ENCODE measurements at places on chromosomes 12 and 14.

GRCh38 chr14:23043754-23044153, 1.7 kb downstream of the PSMB11 start:
- DNase-seq: no peak

GRCh38 chr14:72615451-72616121, 278.3 kb downstream of the DPF3 start:
- DNase-seq: no peak

DNA sequence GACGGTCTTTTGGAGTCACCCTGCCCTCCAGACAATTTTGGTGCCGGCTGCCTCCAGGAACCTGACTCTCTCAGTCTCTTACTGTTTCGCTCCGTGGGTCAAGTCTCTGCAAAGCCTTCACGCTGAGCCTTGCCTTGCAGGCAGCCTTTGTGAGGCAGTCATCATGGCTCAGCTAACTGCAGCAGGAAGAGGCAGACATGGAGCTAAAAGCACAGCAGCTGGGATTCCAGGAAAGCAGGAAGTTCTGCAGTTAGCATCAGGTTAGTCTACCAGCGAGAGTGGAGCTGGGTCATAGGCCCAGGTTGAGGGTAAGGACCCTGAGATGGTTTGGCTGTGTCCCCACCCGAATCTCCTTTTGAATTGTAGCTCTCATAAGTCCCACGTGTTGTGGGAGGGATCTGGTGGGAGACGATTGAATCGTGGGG, 305.4 kb downstream of the PCNX1 start:
- DNase-seq: no peak

- DNase-seq: no peak
Measured at GRCh38 chr14:64926398-64926995, 12.2 kb downstream of the CHURC1 start.

DNA sequence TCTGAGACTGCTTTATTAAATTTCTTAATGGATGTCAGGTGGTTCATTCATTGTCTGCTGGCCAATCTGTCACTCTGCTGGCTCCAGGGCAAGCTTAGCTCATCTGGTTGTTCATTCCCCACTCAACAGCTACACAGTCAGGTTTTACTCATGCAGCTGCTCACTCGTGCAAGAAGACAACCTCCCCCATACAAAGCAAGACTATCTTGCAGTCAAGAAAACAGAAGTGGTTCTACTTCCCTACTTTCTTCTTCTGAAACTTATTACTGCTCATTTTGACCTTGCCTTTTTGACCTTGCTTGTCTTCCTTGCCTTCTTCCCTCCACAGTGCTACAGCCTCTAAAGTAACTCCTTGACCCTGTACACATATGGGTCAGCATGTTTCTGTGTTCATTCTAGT, 277.9 kb downstream of the SSPN start:
- DNase-seq: no peak

DNA sequence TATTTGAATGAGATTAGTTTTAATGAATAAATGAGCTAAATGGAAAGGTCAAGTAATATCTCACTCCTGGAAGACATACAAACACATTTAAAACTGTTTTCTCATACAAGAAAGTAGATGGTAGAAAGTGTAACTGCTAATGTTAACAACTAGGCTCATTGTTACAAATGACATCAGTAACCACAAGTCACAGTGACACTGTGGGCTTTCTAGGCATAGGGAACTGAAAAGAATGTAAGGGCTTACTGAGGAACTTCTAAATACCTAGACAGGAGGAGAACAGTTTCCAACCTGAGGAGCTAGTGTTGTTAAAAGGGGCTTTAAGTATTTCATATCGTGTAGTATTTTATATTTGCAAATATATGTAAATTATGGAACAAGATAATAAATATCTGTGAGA, 17.5 kb upstream of the ERGIC2 start:
- DNase-seq: no peak

DNA sequence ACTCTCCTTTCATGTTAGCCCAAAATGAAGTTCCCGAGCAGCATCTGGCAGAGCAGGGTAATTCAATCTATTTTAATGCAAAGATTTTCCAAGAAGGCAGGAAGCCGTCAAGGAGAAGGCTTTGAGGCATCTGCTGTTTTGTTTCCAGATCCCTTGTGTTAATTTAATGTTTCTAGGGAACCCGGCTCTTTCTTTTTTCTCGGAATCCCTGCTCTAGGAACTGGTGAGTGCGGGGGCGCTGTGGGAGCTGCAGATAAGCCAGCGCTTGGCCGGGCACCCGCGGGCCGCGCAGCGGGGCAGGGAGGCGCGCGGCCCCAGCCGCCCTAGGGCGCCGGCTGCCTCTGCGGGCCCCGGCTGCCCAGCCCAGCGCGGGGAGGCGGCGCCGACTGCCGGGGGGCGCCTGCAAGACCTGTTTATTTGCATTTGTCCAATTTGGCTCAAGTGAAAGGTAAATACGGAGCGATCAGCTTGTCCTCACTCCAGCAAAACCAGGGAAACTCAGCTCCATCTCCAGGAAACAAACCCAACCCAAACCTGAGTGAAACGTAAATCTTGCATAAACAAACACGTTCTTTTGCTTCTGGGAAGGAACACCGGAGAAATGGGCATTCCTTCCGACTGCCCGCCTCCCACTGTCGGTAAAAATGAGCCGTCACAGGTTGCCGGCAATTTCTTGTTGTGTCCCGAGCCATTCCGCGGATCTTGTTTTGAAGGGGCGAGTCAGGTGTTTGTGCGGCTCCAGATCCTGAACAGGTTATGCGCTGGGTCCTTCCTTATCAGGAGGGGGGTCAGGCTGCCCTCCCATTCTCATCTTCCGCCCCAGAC, 65.1 kb downstream of the CRADD start:
- DNase-seq: no peak

DNA sequence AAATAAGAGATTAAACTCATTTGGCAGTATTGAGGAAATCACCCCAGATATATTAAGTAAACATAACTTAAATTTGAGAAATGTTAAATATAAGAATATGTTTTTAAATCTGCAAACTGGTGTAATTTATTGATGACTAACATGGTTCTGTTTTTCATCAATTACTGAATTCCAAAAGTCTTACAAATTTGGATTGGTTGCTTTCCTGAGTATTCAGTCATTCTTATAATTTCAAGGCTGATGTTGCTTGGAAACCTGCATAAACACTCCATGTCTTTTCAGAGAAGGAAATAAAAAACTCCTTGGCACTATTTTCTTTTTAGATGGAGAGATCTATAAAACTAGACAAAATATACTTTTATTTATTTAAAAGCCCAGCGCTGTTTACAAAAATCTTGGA, 71.7 kb downstream of the NOVA1 start:
- no peak for DNase-seq

DNA sequence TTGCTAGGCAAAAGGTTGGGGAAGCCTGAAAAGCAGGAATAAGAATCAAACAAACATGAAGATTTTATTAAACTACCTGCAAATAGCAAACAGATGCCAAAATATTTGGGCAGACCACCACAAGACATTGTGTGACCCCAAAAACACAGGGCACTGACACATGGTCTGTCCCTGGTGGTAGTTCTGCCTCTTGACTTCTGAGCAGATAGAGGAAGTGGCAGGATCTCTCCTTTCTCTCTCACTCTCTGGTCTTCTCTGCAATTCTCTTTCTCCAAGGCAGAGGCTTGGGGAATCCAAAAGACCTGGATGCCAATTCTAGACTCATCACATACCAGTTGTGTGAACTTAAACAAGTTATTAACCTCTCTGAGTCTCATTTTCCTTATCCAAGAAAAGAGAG, 4.3 kb upstream of the PTGDR start:
- DNase-seq: no peak

DNA sequence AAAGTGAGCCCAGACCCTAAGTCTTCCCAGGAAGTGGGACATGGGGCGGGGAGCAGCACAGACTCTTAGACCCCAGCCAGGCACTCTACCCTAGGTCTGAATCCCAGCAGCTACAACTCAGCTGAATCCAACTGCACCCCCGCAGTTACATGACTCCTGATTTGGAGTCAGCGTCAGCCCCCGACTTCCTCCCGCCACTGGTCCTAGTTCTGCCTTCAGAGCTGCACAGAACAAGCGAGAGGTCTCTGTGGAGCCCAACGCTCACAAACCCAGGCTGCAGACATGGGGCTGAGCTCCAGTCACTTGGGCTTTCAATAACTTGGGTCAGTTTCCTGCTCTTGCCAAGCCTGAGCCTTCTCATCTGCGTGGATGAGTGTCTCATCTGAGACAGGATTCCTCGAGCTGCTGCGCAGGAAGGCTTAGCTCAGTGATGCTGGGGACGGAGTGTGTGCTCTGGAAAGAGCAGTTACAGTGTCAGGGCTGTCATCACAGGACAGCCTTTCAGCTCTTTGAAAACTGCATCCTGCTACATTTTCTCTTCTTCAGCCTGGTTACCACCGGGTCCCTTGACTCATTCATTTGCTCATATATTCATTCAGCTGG, 30.6 kb upstream of the NXPH4 start:
- DNase-seq: no peak

GRCh38 chr12:104372061-104372720, 68.7 kb downstream of the EID3 start:
- no peak for DNase-seq

GRCh38 chr14:22849212-22849819, 12.9 kb downstream of the MMP14 start:
- DNase-seq: no peak

- DNase-seq: no peak
Measured at GRCh38 chr12:51307655-51308593, 16.1 kb downstream of the BIN2 start.

GRCh38 chr14:99535448-99535847, 54.2 kb downstream of the CCNK start:
- DNase-seq: no peak

DNA sequence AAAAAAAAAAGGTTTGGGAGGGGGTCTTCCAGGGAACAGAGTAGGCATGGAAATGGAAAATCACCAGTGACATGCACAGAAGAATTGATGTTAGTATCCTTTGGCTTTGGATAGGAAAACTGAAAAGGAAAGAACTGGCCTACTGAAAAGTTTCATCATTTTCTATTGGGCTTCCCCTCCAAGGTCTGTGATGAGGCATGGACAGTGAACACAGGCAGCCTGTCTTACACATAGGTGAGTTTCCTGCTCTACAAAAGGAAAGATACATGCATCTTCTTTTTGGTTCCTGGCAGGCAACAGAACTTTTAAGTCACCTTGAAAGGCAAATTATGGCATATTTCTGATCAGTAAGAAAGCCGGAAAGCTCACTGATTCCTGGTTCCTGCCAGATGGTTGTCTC, 5.8 kb downstream of the BMAL2 start:
- no peak for DNase-seq

- DNase-seq: no peak
Measured at GRCh38 chr14:40847480-40847879, 759.2 kb upstream of the LRFN5 start.

DNA sequence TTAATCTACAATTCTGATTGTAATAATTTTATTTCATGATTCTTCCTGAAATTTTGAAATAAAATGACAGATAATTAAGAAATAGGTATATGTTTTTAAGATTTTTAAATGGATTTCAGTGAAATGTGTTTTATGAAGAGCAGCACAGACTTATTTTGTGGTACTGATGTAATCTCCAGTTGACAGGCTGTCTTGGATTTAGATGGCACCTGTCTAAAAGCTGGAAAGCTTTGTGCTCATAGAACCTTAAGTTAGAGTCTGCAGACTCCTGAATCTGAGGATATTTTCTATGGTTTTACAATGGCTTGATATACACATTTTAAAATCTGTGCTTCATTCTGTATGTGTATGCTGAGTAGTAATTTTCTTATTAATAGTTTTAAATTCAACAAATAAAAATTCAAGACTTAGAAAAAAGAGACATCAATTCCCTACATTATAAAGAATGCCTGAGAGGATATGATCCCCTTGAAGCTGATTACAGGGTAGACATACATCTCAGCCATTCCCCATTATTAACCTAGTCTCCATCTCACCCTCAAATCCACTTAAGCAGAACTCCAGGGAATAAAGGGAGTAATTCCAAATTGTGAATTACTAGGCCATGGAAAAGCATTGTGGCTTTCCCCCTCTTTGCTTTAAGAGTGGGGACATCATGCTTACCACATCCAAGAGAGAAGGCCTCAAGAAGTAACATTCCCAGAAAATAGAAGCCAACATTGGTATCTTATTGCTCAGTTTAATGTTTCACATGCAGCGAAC, 33.7 kb upstream of the ACSS3 start:
- DNase-seq: no peak

GRCh38 chr14:38929416-38929815, 173.6 kb downstream of the SEC23A start:
- no peak for DNase-seq

DNA sequence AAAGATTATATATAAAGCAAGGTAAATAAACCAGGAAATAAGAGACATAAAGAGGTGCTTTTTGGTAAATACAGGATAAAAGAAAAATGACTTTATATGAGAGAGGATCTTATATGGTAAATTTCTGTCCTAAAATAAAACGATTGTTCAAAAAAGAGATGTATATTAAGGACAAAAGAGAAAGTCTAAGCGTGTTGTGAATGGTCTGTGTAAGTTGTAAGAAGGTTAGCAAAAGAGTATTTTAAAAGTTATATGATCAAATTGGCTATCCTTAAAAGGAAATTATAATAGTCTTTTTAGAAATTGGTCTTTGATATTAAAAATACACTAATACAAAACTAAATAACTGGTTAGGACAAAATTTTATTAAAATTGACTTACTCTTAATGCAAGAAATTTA, 14.1 kb upstream of the ACSM4 start:
- DNase-seq: no peak

- no peak for DNase-seq
Measured at GRCh38 chr12:31471823-31472222, 119.1 kb downstream of the DENND5B start.

DNA sequence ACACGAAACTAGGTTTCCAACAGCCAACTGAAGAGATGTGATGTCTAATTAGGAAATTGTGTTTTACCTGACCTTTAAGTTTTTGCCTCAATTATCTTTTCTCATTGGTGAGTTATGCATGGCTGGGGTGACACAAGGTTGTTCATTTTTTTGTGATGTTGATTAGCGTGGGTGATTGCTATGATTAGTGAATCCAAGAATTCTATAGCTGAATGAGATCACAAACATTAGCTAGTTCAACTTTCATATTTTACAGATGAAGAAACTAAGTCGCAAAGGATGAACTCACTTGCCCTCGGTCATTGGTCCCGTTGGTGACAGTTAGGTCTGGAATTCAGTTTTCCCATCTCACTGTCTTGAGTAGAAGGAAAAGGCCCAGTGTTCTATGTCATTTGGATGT, 32.6 kb upstream of the LMNTD1 start:
- no peak for DNase-seq

GRCh38 chr12:121753844-121754264, 39.6 kb downstream of the RHOF start:
- DNase-seq: no peak

- no peak for DNase-seq
Measured at GRCh38 chr14:106831322-106831720, 1304.9 kb downstream of the TMEM121 start.

DNA sequence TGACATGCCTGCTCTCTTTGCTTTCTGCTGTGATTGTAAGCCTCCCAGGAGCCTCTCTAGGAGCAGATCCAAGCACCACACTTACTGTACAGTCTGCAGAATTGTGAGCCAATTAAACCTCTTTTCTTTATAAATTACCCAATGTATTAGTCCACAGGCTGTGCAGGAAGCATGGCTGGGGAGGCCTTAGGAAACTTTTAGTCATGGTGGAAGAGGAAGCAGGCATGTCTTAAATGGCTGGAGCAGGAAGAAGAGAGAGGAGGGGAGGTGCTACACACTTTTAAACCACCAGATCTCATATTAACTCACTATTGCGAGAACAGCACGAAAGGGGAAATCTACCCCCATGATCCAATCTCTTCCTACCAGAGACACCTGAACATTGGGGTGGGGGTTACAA, 108.9 kb downstream of the DERA start:
- no peak for DNase-seq

GRCh38 chr12:70849265-70849960, 71.1 kb downstream of the PTPRR start:
- no peak for DNase-seq

All from NCI-H187 (cell line).